Dermis microvascular lymphatic vessel endothelial cell (primary cell): ENCODE measurements at places on chromosomes 16 and 17. TPM values are rescaled to one million over a fixed set of nuclear protein-coding genes. Genes with fewer than 3 reads are reported as not detected.

The FBXL16 gene
- total RNA-seq = under 0.01 TPM in 2 replicates

The PLA2G10 gene
- total RNA-seq = not detected in 2 replicates

The TBX21 gene
- total RNA-seq = not detected in 2 replicates

The MT1E gene
- total RNA-seq = 11.1 and 108 TPM in 2 replicates

The GAST gene
- not detected in 2 replicates for total RNA-seq

The NPIPA5 gene
- total RNA-seq = 0.64 TPM in 1 of 2 replicates, not detected in the other

The PRDM7 gene
- not detected in 2 replicates for total RNA-seq

The MRM1 gene
- 2.4 and 4.0 TPM in 2 replicates for total RNA-seq

The CDK3 gene
- 0.13 and 0.76 TPM in 2 replicates for total RNA-seq

The OR3A3 gene
- total RNA-seq = not detected in 2 replicates

The HSPB9 gene
- total RNA-seq = under 0.01 TPM in 1 of 2 replicates, not detected in the other

The BTBD17 gene
- total RNA-seq = not detected in 2 replicates

The KPNA2 gene
- 89.0 and 103 TPM in 2 replicates for total RNA-seq

The IRX6 gene
- not detected in 2 replicates for total RNA-seq

The TBX4 gene
- not detected in 2 replicates for total RNA-seq

The NPIPA3 gene
- total RNA-seq = 0.25 and 0.26 TPM in 2 replicates

The TUBG2 gene
- total RNA-seq = 2.7 and 5.3 TPM in 2 replicates

The GPR179 gene
- not detected in 2 replicates for total RNA-seq

The CDH11 gene
- 1.5 and 4.2 TPM in 2 replicates for total RNA-seq

The CLEC19A gene
- total RNA-seq = not detected in 2 replicates

The CCDC200 gene
- total RNA-seq = not detected in 2 replicates

The NUDT21 gene
- total RNA-seq = 62.1 and 82.0 TPM in 2 replicates

The GCGR gene
- not detected in 2 replicates for total RNA-seq

The AGRP gene
- total RNA-seq = not detected in 2 replicates

The CDRT15L2 gene
- total RNA-seq = not detected in 2 replicates

The LIG3 gene
- 14.4 and 24.3 TPM in 2 replicates for total RNA-seq
